Fibroblast of the conjunctiva (primary cell): ENCODE measurements at places on chromosomes 4 and X.

DNA sequence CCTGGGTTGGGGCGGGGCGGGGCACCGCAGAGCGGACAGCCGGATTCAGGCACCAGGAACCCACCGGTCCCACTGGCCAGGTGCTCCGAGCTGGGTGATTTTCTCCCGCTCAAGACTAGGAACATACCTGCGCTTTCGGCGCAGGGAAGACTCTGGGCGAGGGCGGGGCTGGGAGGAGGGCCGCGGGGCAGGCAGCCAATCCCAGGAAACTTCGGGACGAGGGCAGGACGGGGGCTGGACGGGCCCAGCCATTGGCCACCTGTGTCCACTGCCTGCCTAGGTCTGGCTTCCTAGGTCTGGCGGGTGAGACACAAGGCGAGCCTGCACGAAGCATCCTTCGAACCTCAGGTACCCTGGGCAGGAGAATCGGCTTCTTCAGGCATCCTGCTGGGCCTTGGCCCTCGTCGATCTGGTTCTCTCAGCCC is 274 bp upstream of the ERVMER34-1 start:
- no peak for DNase-seq

- no peak for DNase-seq
Measured at GRCh38 chrX:152061083-152061482, 77.3 kb downstream of the MAGEA10 start.

DNA sequence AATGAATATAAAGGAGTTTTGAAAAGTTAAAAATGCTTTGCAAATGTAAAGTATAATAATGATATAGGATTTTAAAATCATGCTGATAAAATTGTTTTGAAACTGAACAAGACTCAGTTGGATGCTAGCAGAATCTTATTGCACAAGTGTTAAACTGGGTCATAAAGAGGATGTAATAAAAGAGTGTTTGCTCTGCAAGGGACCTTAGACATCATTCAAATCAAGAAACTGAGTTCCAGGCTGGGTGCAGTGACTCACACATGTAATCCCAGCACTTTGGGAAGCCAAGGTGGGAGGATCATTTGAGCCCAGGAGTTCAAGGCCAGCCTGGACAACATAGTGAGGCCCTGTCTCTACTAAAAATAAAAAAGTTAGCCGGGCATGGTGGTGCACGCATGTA is 27.5 kb upstream of the DUSP21 start:
- no peak for DNase-seq

DNA sequence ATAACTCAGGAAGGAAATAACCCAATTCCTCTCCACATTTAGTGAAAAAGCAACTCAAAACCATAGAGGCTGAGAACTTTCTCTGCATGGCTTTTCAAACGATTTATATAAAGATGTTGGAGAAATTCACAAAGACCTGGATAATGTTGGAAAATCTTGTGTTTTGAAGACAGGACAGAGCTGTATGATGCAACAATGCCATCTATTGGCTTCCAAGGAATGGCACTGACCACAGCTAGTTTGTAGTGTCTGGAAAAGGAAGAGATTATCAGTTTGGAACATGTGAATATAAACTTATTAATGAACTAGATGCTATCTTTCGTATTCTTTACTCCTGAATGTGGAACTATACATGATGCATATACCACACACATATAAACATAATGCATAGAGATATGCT is 503.6 kb downstream of the IL1RAPL1 start:
- peak; percentile 26 for DNase-seq

DNA sequence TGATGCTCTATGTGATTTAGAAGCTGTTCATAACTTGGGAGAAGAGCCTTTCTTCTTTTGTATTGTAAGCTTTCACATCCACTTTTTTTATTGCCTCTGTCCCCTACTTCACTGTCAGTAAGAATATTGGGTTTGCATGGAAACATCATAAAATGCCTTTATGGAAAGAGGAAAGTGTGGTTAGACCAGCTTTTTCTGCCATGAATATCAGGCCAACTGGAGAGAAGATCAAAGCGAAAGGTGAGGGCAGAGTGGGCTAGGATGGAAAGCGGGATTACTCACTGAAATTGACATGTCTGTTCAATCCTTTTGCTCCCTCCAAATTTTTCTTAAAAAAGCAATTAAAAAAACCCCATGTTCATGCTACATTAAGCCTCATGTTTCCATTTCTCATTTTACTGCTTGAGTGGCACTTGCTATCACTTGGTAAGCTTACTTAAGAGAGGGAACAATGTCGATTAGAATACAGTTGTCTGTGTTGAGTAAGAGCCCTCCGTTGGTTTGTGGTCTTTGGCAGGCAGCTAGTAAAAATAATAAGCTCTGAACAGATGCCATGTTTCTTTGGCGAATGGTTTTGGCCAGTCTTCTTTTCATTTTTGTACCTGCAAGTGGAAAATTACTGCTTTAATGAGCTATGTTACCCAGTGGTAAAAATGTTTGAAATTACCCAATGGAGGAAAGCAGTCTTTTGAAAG is 35.9 kb downstream of the SUPT20HL1 start:
- DNase-seq, result peak; percentile 47

GRCh38 chr4:73631565-73632226 is 11.5 kb upstream of the RASSF6 start:
- no peak for DNase-seq

GRCh38 chr4:144347121-144347520 is 206.6 kb upstream of the GYPA start:
- DNase-seq, result no peak

DNA sequence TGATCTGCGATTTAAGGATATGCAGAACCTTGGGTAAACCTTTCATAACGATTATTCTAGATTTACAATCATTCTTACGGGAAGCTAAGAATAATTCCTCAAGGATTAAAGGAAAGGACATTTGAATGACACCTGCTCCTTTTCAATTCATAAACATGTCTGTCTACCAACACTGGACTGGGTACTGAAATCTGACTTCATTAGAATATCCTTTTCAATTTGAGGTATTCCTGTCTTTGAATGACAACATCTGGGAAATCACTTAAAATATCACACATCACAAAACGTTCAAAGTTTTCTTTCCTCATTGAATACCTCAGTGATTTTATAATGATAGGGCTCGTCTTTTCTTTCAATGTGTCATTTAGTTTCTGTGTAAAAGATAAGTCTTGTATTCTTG is 87.7 kb downstream of the CFAP47 start:
- DNase-seq, result no peak

- DNase-seq, result no peak
Measured at GRCh38 chr4:848307-848691, 22.4 kb upstream of the CPLX1 start.

DNA sequence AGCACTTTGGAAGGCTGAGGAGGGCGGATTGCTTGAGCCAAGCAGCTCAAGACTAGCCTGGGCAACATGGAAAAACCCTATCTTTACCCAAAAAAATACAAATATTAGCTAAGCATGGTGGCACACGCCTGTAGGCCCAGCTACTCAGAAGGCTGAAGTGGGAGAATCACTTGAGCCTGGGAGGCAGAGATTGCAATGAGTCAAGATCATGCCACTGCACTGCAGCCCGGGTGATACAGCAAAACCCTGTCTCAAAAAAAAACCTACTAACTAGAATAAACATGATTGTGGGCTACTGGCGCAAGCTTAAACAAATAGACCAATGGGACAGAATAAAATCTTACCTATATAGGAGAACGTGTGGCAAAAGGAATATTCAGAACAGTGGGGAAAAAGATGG is 7.3 kb downstream of the CDKL2 start:
- no peak for DNase-seq

- no peak for DNase-seq
Measured at GRCh38 chrX:55713631-55714030, 3.9 kb upstream of the RRAGB start.

GRCh38 chr4:38242101-38242500 is 281.9 kb downstream of the PTTG2 start:
- no peak for DNase-seq

DNA sequence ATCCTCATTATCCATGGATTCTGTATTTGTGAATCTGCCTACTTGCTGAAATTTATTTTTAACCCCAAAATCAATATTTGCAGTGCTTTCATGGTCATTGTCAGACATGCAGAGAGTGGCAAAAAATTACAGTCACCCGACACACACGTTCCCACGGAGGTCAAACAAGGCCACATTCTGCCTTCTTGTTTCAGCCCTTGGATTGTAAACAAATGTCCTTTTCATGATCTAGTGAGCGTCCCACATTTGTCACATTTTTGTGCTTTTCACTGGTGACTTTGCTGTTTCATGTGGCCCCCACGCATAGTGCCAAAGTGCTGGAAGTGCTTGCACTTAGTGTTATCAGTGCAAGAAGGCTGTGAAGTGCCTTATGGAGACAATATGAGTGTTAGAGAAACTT is 45.0 kb downstream of the SOD3 start:
- DNase-seq, result no peak

- no peak for DNase-seq
Measured at GRCh38 chr4:39023059-39023458, 9.2 kb downstream of the TMEM156 start.

GRCh38 chr4:159046683-159047082 is 56.2 kb upstream of the RAPGEF2 start:
- no peak for DNase-seq

DNA sequence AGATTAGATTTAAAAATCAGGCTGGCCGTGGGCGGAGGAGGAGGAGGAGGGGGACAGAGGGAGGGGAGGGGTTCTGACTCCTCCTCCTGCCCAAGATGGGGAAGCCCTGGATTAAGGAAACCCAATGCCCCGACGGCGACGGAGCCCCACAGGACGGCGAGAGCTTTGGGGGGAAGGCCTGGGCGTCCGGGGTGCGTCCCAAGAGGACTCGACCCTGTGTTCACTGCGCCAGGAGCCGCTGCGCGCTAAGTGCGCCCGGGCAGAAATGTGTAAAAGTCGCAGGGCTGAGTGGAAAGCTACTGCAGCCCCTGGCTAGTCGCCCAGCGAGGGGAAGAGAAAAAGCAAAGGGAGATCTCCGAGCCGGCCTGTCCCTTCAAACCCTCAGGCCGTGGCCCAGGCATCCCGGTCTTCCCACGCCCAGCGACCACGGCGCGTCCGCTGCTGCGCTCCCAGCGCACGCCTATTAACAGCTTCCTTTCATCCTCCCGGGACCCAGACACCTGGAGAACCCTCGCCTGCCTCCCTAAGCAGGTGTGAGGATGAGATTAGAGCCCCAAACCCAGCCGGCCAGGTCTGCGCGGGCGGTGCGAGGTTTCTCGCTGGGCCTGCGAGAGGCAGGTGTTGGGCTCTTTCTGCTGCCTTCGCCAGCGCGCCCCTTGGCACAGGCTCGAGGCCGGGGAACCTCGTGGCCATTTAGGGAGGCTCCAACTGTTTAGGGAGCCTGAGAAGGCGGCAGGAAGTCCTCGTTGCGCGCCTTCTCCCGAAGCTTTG is 1.4 kb upstream of the RPS6KA3 start:
- DNase-seq, result no peak
